ENCODE measurements at places on chromosomes 3 and 15. TPM values are rescaled to one million over a fixed set of nuclear protein-coding genes. Genes with fewer than 3 reads are reported as not detected.

RAB11A gene
- 234 TPM for total RNA-seq

RTP1 gene
- total RNA-seq, result not detected

CIB2 gene
- total RNA-seq, result 17.3 TPM

ZNF774 gene
- total RNA-seq, result 4.0 TPM

CLEC3B gene
- total RNA-seq, result 0.57 TPM

CHRD gene
- 8.0 TPM for total RNA-seq

NDN gene
- not detected for total RNA-seq

B3GALNT1 gene
- 9.6 TPM for total RNA-seq

SLC6A11 gene
- not detected for total RNA-seq

C3orf18 gene
- 10.1 TPM for total RNA-seq

GXYLT2 gene
- total RNA-seq, result 5.6 TPM

CYFIP1 gene
- total RNA-seq, result 143 TPM

B3GNT5 gene
- total RNA-seq, result 25.3 TPM

IQCF2 gene
- not detected for total RNA-seq

CPNE4 gene
- not detected for total RNA-seq

PCSK6 gene
- total RNA-seq, result 13.5 TPM

CLDN11 gene
- total RNA-seq, result 0.22 TPM

Data from HCT116 (cell line).